OCI-LY7 (cell line): ENCODE measurements at places on chromosomes 5 and 9. TPM values are rescaled to one million over a fixed set of nuclear protein-coding genes. Genes with fewer than 3 reads are reported as not detected.

SPATA9 gene
- not detected in 2 replicates for total RNA-seq

TAF1L gene
- 0.06 TPM in 1 of 2 replicates, not detected in the other for total RNA-seq

DNA sequence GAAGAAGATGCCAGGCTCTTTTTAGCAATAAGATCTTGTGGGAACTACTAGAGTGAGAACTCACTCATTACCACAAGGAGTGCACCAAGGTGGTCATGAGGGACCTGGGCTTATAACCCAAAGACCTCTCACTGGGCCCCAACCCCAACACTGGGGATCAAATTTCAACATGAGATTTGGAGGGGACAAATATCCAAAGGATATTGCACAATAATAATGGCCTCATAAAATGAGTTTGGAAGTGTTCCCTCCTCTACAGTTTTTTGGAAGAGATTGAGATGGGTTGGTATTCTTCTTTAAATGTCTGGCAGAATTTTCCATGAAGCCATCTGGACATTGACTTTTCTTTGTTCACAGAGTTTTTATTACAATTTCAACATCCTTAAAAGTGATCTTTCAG is 38.0 kb upstream of the FAM120A start:
- DNase-seq = no peak

- no peak for DNase-seq
Observed at GRCh38 chr9:78438211-78438610, 141.3 kb downstream of the PSAT1 start.

PKN3 gene
- 3.3 and 4.6 TPM in 2 replicates for total RNA-seq

HRCT1 gene
- not detected in 2 replicates for total RNA-seq

DNA sequence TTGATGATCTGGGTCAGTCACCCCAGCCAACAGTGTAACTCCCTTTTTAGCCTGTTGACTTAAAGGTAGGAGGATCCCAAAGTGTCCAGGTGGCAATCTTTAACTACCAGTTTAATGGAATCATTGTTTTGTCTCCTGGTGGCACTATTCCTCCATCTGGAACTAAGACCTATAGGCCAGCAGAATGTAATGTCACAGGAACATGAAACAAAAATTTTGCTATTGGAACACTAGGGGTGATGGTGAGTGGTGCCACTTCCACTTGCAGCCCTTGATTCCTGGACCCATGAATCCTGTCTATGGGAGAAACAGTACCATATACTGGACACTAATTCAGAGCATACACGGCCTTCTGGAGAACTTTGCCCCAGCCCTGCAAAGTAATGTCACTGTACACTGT is 219.5 kb upstream of the RASA1 start:
- DNase-seq = no peak

DNA sequence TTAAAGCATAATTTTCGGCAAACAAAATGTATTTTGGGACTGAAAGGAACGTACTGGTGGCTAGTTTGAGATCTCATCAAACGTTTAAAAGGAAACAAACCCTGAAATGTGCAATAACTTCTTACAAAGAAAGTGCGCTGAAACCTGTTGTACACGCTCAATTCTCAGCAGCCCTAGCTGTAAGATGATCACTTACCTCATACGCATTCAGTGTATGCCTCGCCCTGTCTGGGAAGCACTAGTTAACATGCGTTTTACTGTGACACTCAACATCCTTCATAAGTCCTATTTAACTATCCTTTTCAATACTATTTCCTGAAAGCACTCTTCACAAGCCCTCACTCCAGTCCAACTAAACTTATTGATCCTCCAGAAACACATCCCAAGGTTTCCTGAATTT is 485.0 kb upstream of the EDIL3 start:
- DNase-seq = no peak

PCDHAC2 gene
- total RNA-seq = not detected in 2 replicates

GRCh38 chr9:36874921-36875320 is 159.1 kb downstream of the PAX5 start:
- DNase-seq = no peak

GRCh38 chr9:134433909-134434882 is 107.9 kb downstream of the RXRA start:
- no peak for DNase-seq

DNA sequence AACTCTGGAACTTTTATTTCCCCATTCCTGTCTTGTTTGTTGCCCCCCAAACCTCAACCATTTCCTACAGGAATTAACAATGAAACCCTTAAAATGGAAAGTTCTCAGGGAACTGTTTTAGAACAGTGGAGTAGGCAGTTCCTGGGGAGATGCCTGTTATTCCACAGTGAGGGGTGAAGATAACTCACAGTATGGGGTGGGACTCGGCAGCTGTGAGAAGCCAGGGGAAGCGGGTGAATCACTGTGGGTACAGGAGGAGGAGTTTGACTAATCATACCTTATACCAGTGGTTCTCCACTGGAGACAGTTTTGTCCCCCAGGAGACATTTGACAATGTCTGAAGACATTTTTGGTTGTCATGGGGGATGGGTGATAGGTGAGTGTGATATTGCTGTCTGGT is 36.9 kb upstream of the GLRA1 start:
- no peak for DNase-seq

- peak; percentile 10 for DNase-seq
Observed at GRCh38 chr5:163439092-163439425, 1.7 kb downstream of the CCNG1 start.

FLT4 gene
- not detected in 2 replicates for total RNA-seq

TRPM3 gene
- not detected in 2 replicates for total RNA-seq

- no peak for DNase-seq
Observed at GRCh38 chr9:131404581-131404980, 10.7 kb downstream of the PRRC2B start.

PDE6A gene
- not detected in 2 replicates for total RNA-seq

EQTN gene
- not detected in 2 replicates for total RNA-seq

GRCh38 chr9:105026451-105026850 is 98.5 kb upstream of the ABCA1 start:
- no peak for DNase-seq

DNA sequence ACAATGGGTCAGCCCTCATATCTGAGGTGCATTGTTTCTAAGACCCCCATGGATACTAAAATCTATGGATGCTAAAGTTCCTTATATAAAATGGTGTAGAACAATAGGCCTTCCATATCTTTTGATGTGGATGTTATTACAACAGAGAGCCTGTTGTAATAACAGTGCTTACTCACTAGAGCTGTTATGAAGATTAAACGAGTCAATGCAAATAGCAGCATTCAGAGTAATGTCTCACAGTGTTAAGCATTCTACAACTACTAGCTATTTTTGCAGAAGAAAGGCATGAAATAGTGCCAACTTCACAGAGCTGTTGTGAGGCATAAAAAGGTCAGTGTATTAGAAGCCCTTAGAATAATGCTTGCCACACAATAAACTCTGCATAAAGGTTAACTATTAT is 13.0 kb downstream of the CHSY3 start:
- DNase-seq = no peak

GRCh38 chr5:100270023-100270771 is 265.0 kb upstream of the FAM174A start:
- DNase-seq = no peak

PCDHAC1 gene
- not detected in 2 replicates for total RNA-seq

- no peak for DNase-seq
Observed at GRCh38 chr9:82457298-82457697, 468.7 kb downstream of the SPATA31D1 start.

- DNase-seq = peak; percentile 16
Observed at GRCh38 chr5:38208782-38209378, 49.5 kb upstream of the EGFLAM start.

DNA sequence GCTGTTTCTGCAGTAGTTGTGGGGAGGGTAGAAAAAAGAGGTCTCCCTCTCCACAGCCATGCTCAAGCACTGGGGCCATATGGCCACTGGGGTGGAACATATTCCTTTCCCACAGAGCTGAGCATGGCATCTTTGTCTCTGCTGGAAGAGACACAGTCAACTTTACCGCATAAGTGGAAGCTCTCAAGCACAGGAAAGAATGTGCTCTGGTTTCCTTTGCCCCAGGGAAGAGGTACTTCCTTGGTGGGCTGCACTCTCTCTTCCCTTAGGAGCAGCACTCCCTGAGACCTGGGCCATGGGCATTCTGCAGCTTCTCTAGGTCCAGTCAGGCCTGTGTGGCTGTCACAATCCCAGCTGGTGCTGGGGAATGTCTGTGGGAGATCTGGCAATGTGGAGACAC is 168.5 kb upstream of the ACTBL2 start:
- no peak for DNase-seq

FAM193B gene
- total RNA-seq = 104 and 113 TPM in 2 replicates

DNA sequence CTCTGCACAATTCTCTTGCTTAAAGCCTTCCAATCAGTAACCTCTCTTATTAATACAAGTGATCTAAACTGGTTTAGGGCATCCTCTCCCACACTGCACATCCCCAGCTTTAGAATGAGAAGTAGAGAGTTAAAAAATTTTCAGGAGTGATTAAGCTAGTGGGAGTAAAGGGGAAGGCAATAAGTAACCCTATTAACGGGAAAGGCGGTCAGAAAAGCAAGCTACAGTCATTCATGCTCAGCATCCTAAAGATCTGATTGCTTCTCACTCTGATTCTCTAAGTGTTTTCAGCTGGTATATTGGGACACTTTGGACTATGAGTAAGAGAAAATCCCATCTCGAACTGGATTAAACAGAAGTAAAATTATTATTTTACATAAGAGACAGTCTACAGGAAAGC is 15.8 kb downstream of the CDH6 start:
- no peak for DNase-seq

DNA sequence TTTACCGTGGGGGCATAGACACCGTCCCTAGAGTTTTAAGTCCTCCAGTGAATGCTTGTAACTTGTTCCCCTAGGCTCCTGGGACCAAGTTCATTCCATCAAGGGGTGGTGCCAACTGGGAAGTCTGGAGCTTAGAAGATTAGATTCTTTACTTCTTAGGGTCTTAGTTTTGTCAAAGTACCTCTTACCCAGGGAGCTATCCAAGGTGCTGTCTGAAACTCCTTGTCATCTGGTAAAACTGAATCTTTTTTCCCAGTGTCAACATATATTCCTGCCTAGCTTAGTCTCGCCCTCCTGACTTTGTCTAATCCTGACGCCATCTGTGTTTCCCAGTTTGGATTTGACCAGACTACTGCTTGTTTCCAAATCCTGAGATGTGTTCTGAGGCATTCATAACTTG is 41.6 kb downstream of the MAMDC2 start:
- DNase-seq = no peak

DNA sequence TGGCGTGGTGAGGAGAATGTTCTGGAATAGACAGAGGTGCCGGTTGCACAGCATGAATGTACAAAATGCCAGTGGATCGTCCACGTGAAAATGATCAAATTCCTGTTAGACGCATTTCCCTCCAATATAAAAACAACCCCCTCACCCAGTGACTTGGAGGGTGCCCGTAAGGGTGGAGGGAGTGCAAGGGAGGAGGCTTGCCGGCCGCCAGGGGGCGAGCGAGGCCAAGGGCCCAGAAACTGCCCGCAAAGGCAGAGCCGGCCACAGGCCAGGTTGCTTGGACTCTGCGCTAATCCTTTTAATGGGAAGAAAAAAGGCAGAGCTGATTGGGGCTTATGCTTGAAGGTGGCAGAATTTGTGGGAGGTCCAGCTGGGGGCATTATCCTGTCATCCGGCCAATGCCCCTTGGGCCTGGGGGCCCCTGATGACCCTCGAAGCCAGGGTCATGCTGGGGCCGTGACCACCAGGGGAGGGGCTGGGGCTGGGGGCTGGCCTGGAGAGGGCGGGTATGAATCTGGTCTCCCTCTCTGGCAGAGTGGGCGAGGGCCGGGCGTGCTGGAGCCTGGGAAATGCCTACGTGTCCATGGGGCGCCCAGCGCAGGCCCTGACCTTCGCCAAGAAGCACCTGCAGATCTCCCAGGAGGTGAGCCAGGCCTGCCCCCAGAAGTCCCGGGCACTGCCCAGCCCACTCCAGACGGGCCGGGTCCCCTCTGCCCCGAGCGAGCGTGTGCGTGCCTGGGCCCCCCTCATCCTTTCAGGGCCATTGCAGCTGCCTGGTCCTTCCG is 12.0 kb downstream of the GPSM1 start:
- peak; percentile 73 for DNase-seq

DNA sequence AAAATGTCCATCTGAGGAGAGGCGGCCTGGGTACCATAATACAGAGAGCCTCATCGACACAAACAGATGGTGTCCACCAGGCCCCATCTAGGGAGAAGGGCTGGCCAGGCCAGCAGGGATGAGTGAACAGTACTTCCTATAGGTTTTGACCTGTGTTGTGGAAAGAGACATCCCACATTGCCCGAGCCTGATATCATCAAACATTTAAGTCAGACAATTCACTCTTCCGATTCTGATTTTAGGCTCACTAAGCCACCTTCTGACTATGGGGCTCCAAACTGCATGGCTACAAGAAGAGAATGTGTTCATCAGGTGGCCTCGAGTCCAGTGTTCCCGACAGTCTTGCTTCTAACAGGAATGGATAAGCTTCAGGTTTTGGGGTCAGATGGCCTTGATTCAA is 38.9 kb downstream of the SLC22A5 start:
- no peak for DNase-seq

DNA sequence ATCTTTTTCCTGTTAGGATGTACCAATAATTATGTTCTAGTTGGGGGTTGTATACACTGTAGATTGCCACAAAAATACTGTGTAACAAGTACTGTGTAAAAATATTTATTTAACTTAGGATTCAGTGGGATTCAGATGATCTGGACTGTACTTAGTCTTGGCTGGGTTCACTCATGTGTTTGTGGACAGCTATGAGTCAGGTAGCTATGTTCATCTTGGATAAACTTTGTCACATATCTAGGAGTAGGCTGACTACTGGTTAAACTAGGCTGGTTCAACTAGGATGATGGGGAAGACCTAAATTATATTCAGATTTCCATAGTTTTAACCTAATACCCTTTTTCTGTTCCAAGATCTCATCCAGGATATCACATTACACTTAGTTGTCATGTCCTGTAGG is 32.1 kb upstream of the TNFSF15 start:
- DNase-seq = no peak

DNA sequence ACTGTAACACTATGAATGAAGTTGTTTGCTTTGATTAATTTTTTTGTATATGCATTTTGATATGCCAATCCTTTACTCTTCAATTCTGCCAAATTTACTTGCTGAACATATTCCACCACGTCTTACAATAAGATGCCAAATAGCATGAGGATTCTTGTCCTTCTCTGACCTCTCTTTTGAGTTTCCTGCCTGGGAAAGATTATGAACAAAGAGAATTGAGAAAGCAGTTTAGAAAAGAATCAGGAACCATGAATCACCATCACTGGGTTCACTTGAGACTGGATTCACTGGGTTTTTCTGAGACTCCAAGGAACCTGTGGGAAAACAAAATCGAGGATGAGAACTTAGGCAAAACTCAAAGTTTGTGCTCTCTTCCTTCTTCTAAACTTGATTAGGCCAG is 256.5 kb downstream of the CETN3 start:
- no peak for DNase-seq

DNA sequence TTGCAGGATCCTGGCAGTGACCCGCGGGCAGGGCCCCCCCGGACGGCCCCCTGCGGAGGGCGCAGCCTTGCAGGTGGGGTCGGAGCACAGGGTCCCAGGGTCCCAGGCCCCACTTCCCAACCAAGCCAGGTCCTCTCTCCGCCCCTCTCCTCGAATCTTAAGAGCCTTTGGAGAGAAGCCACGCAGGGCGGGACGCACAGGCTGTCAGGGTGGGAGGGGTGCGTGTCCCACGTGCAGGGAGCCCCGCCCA is 18.4 kb upstream of the EGFL7 start:
- no peak for DNase-seq
